Nucleus accumbens (tissue), 56 donors: ENCODE measurements at places on chromosomes 1 and 21.

GRCh38 chr1:91872559-91873081 is 13.3 kb downstream of the TGFBR3 start:
- DNase-seq = no peak

DNA sequence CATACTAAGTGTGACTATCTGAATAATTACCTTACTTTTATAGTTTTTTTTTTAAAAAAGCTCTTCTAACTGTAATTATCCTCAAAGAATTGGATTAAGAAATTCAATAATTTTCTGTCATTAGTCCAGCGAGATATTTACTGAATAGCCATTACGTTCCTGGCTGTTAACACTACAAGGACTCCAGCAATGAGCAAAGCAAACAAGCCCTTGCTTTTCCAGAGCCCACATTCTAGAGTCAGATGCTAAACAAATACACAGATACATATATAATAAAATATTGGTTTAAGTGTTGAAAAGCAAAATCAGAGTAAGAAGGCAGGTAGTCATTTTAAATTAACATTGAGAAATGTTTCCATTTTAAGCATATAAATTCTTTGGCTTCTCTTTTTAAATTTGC is 118.4 kb downstream of the ATF6 start:
- DNase-seq = no peak

DNA sequence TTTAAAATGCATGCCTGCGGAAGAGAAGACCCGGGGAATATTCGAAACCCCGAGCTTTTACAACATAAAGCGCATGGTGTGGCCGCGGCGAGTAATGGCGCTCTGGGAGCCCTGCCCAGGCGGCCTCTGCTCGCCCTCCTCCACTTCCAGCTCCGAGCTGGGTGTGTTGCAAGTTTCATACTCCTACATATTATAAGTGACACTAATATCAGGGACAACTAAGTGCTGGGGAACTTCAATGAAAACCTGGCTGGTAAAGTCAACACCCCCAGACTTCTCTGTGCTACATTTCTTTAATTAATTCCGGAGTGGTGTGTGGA is 11.8 kb downstream of the SIM2 start:
- no peak for DNase-seq

- DNase-seq = peak; percentile 12
These were observed 170.0 kb downstream of the GRIK3 start for GRCh38 chr1:36864182-36864822.

GRCh38 chr1:112888630-112889029 is 67.4 kb downstream of the SLC16A1 start:
- DNase-seq = no peak

- no peak for DNase-seq
These were observed 1.7 kb downstream of the BACE2 start for GRCh38 chr21:41169701-41170100.

GRCh38 chr1:161987872-161988271 is 35.8 kb downstream of the OLFML2B start:
- DNase-seq = no peak

GRCh38 chr1:183070234-183070922 is 47.2 kb downstream of the LAMC1 start:
- DNase-seq = no peak
